Central memory CD8-positive, alpha-beta T cell (primary cell): ENCODE measurements at places on chromosomes 11 and 22.

DNA sequence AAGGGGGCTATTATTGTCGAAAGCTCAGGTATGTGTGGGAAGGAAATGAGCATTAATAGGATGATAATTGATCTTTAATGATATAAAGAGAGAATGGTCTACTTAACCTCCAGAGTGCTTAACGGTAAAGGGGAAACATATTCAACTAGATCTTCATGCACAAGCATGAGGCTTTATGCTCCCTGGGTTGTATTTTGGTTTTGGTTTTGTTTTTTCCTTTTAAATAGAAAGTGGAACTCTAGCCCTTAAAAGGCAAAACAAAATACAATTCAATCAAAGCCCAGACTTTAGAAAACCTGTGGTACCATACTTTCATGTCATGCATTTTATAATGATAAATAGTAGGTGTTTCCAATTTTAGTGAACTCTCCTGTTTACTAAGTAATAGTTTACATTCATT, 622.7 kb downstream of the METTL15 start:
- DNase-seq = no peak

DNA sequence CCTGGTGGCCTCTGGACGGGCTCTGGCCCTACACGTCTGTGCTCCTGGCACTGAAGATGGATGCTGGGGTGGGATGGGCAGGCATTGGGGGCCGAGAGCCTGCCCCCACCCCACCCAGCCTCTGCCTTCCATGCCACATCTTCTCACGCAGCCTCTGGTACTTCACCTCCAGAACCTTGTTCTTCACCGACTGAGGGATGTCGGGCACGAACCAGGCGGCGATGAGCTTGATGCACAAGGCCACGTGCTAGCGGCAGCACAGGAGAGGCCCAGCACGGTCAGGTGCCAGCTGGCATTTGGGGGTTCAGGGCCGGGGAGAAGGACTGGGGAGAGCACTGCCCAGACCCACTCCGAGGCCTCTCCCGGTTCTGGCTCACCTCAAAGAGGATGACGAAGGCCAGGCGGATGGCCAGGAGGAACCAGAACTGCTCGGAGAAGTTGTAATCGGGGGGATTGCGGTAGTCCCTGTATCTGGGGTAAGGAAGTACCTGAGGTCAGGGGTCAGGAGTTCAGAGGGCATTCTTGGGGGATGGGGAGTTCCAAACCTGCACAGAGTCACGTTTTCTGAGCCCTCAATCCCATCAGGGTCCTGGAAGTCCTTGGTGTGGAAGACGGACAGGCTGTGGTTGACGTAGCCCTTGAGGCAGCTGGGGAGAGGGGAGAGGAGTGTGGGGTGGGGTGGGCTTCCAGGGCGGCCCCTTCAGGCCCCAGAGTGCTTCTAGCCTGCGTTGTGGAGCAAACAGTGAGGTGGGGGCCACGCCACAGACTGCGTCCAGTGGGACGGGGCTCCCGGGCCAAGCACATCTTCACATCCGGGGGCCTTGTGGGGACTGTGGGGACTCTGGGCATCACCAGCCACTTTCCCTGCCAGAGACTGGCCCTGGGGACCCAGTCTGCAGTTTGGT, 3.8 kb upstream of the SIGIRR start:
- DNase-seq = peak; percentile 9

GRCh38 chr11:113176599-113177360, 137.6 kb upstream of the TTC12 start:
- no peak for DNase-seq

GRCh38 chr11:2369320-2369719, 7.8 kb upstream of the CD81 start:
- no peak for DNase-seq

DNA sequence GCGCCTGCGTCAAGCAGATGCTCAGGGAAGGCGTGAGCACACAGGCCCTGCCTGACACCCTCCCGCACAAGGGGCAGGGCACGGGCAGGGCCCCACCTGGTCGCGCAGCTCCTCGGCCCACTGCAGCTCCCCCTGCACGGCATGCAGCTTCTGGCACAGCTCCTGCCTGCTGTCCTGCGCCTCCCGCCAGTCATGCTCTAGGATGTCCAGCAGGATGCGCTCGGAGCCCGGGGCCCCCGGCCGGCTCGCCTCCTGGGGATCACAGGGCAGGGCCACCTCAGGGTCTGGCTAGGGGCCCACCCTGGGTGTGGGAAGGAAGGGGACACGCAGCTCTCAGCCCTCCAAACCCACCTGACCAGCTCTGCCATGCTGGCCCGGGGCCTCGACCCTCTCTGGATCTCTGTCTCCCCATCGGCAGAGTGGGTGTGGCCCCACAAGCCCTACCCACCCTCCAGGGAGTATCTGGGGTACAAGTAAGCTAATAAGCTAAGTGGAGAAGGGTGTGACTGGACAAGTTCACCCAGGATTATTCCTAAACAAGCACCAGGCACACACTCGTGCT, 10.7 kb downstream of the CARD10 start:
- DNase-seq = no peak

DNA sequence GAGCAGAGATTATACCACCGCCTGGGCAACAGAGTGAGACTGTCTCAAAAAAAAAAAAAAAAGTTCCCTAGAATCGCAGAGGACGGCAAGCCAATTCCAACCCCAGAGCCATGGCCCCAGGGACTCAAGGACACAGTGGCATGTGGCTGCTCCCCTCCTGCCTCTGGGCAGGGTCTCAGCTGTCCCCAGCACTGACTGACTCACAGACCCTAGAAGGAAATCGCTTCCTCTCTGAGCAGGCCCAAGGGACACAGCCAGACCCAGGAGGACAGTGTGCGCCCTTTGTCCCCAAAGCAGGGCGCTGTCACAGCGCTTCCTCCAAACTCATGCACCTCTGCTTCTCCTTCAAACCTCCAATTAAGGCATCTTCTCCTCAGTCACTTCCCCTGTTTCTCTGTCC, 2.3 kb downstream of the PACSIN3 start:
- no peak for DNase-seq

DNA sequence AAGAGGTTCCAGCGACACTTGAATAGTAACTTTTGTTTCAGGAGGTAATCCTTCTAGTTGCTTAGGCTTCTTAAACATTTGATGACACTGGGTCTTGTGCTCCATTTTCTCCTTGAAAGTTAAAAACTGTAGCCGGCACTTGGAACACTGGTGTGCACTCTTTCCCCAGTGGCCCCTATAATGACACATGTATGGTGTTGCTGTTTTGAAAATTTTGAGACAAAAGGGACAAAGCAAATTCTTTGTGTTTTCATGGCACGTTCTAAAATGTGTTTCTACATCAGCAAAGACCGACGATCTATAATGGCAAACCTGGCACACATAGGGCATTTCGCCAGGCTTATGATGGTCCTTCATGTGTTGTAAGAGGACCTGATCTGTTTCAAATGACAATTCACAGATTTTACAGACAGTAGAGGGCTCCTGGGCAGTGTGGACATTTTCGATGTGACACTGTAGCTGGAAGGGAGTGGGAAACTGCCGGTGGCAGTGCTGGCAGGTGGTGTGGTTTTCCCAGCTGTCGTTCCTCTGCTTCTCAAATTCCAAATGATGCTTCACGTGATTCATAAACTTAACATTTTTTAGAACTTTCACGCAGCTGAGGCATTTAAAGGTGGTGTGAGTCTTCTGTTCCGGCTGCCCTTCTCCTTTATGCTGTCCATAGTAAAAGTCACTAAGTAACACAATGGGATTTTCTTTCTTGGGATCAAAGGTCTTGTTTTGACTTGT, 20.5 kb downstream of the ZNF280B start:
- DNase-seq = no peak

DNA sequence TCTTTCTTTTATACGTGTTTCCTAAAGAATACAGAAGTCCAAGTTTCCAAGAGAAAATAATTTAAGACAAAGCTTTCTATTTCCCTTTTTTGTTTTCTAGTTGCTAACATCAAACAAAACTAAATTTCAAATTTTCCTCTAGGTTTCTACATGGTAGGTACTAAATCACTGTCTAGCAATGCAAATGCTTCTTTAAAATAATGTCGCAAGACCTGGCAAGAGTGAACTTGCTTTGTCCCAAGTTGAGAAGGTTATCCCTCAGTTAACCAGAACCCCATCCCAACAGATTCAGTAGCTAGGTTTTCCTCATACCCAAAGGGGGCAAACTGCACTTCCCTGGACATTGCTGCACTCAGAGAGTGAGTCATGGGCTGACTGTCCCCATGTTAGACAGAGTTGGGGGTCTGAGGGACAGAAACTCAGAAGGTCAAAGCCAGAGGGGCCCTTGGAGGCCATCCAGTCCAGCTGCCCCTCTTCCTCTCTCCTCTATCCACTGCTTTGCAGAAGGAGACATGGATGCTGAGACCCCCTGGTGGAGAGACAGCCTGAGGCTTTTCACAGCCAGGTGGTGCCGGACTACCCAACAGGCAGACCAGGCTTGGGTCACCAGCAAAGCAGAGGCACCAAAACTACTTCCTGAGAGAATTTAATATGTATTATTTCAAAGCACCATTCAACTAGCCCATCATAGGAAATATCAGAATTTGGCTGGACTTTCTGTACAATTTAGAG, 23.1 kb downstream of the OR2AT4 start:
- no peak for DNase-seq

GRCh38 chr11:77472991-77473800, 698 bp downstream of the PAK1 start:
- DNase-seq = peak; percentile 38

- DNase-seq = no peak
These were observed 1.6 kb downstream of the HNRNPUL2 start for GRCh38 chr11:62725646-62726045.

DNA sequence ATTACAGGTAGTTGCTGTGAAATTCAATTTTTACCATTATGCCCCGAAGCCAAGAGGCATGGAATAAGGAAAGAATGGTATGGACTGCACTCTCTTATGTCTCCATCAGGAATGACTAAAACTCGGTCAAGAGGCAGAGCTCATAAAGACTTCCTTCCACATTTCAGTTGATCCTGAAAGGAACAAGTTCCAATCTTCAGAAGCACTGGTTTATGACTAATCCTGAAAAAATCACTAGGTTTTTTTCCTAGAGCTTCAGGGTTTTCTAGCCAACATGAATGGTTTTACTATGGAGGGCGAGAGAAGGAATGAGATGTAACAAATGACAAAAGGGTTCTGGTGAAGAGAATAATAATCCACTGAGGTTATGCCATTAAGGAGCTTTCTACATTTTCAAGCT, 832.2 kb downstream of the NTM start:
- DNase-seq = no peak

GRCh38 chr11:109026891-109027489, 362.1 kb downstream of the DDX10 start:
- DNase-seq = no peak

GRCh38 chr11:16606784-16607674, 131.4 kb upstream of the C11orf58 start:
- DNase-seq = no peak

GRCh38 chr11:123822032-123822431, 15.9 kb upstream of the OR6M1 start:
- no peak for DNase-seq

- no peak for DNase-seq
These were observed 14.3 kb upstream of the POU2AF3 start for GRCh38 chr11:111283945-111284481.

GRCh38 chr11:70210051-70210501, 7.0 kb downstream of the FADD start:
- no peak for DNase-seq

- no peak for DNase-seq
These were observed 62.7 kb upstream of the HORMAD2 start for GRCh38 chr22:30017375-30018223.

- no peak for DNase-seq
These were observed 16.3 kb downstream of the EPS8L2 start for GRCh38 chr11:722346-722811.

DNA sequence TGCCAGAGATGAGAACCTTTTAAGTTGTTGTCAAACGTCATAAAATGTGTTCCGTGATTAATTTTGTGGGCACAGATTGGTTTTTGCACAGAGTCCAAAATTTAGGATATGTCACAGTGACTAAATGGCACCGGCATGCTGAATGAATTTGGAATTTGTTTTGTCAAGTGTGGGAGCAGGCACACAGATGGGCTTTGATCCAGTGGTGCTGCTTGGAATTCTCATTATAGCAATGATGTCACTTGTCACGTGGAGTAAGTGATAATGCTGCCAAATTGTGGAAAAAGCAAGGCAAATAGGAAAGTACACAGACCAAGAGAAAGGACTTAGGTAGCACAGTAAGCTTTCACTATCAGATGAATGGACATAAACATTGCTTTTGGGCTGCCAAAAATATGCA, 8.0 kb upstream of the LIN7C start:
- no peak for DNase-seq

DNA sequence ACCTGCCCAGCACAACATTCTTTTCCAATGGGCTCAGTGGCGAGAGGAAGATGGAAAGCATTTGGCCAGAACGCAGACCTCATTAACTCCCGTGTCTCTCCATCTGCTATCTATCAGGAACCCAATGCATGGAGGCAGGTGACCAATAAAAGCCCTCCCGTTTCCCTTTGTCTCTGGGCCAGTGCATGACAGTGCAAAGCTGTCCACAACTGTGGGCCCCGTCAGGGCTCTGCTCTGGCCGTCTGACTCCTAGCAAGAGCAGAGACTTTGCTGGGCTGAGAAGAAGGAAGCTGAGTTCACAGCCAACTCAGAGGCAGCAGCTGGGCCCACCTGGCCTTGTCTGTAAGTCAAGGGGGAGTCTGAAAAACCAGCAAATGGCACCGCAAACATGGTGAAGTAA, 177.8 kb downstream of the TENM4 start:
- DNase-seq = no peak

- DNase-seq = no peak
These were observed 65.2 kb downstream of the CABIN1 start for GRCh38 chr22:24076091-24076867.

GRCh38 chr22:42661985-42662831, 13.0 kb upstream of the CYB5R3 start:
- DNase-seq = peak; percentile 72

DNA sequence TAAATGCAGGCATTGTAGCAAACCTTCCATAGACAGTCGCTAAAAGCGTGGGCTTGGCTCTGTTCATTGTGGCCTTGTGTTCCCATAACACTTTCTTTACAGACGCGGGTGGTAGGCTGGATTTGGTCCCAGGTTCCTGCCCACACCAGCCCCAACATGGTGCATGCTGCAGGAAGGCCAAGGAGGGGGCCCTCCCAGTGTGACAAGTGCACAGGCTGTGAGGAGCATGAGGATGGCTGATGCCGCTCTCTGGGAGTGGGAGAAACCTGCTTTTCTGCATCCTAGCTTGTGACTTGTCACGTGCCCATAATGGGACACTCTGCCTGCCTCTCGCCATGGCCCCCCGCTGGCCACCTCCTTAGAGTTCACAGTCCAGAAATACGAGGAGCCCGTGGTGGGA, 161.8 kb upstream of the B3GAT1 start:
- DNase-seq = no peak

GRCh38 chr22:50612528-50613221, 12.1 kb downstream of the MAPK8IP2 start:
- DNase-seq = no peak
